ENCODE measurements at places on chromosomes 6 and 20.

- DNase-seq, result no peak
Measured at GRCh38 chr20:40702504-40702903, 13.5 kb upstream of the MAFB start.

- DNase-seq, result no peak
Measured at GRCh38 chr6:139758209-139758611, 383.8 kb upstream of the CITED2 start.

- DNase-seq, result no peak
Measured at GRCh38 chr6:105759946-105760345, 326.2 kb upstream of the PRDM1 start.

DNA sequence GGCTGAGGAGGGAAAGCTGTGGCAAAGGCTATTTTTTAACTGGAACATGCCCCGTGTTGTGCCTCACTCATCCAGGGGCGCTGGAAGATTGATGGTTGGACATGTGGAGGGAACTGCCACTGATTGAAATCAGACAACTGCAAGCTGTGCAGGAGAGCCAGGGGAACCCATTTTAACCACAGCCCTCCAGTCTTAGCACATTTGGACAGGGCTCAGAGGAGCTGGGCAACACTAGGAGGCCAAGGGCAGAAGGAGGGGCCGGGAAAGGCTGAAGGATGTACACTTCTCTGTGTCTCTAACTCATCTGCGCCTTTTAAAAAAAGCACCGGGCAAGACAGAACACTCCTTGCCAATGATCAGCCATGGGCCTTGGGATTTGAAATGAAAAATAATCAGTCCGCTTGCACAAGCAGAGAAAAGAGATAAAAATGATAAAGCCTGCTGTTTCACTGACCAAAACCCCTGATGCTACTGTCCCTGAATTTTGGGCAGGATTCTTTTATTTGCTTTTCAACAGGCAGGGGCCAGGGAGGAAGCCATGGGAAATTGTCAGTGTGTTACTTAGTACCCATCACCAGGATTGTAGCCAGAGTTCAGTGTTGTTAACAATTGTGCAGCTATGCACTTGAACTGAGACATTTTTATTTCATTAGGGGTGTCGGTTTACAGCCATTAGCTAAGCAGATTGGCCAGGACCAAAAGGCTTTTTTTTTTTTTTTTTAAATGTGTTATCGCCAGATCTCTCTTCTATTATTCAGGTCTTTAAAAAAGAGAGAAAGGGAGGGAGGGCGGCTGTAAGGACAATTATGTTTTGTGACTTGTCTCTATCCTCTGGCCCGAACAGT is 109.3 kb upstream of the EYA4 start:
- DNase-seq, result no peak

DNA sequence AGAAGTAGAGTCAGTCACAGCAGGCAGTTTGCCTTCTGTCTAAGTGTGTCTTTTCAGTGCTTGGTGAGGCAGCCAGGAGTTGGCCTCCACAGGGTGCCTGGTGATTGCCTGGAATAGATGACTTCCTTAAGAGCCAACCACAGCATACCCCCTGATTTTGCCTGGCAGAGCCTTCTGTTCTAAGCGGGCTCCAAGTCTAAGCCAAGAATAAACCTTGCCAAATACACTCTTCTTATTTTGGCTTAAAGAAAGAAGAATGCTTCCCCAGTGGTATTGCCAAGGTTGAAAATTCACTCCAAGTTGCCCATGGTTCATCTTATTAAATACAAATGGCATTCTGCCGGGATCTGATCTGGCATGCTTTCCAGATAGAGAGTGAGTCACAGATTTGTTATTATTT is 1424.8 kb upstream of the EYS start:
- DNase-seq, result no peak

- no peak for DNase-seq
Measured at GRCh38 chr6:13420269-13420668, 67.1 kb downstream of the GFOD1 start.

GRCh38 chr6:38021029-38021428 is 201.5 kb downstream of the ZFAND3 start:
- no peak for DNase-seq

DNA sequence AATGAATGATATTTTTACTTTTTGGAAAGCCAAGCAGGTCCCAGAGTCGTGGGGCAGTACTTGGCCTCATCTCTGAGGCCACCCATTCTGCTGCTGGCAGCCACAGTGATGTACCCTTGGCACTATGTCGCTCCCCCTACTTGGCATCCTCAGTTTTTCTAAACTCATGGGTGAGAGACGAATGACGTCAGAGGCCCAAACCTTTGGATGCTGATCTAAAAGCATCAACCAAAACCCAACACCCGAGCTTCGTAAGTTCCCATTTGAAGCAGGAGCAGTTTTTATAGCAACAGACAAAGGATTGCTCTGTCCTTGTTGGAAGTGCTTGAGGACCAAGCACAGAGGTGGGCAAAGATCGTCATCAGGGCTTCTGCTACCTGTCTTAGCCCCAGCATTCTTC is 212.9 kb downstream of the PAX1 start:
- DNase-seq, result no peak

- DNase-seq, result no peak
Measured at GRCh38 chr6:40856271-40856670, 182.8 kb downstream of the UNC5CL start.

DNA sequence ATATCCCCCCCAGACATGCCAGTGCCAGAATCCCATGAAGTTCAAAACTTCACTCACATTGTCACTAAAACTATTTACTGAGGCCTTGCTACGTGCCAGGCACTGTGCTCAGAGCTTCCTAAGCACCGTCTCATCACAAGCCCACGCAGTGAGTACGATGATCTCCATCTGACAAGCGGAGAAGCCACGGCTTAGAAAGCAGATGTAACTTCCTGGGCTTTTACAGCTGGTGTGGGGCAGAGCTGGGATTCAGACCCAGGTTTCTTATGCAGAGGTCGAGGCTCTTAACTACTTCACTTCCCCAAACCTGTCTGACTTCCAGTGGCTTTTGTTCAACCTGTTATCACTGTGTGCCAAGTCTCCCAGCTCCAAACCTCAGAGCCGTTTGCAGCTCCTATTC is 8.3 kb downstream of the MDGA1 start:
- no peak for DNase-seq

- no peak for DNase-seq
Measured at GRCh38 chr6:165698868-165699267, 35.8 kb upstream of the PDE10A start.

- no peak for DNase-seq
Measured at GRCh38 chr6:75224303-75224926, 18.6 kb upstream of the COL12A1 start.

DNA sequence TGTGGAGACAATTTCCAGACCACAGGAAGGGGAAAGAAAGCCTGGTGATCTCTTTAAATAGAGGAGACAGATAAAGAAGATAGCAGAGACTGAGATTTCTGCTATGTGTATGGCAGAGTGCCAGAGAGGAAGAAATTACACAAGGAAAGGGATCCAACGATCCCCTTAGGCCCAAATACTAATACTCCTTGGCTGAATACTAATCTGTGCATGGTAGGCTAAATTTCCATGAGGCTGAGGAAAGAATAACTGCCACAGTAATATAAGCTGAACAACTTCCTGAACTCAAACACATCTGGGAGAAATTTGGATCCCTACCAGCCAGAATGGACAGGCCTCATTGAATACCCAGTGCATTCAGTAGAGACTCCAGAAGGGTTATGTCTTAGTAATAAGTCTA is 83.3 kb upstream of the TNFAIP3 start:
- DNase-seq, result no peak

DNA sequence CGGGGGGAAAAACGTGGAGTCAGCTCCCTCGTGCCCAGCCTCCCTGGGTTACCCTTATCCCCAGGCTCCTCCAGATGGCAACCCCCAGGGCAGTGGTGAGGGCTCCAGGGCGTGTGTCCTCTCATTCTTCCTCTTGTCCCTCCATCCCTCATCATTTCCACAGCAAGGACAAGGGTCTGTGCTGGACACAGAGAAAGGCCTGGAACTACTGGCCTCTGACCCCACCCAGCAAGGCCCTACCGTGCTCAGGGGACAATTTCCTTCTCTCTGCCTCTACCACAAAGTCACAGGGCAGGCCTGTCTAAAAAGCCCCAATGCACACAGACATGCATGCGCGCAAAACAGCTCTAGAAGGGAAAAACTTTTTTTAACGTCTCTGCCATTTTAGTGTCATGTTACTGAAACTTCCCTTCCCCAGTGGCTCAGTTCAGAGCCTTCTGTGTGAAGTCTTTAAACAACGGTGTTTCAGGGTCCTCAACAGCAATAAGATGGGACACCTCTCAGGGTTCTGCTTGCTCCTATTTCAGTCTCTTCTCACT is 1.1 kb upstream of the SLC35B2 start:
- DNase-seq, result no peak

DNA sequence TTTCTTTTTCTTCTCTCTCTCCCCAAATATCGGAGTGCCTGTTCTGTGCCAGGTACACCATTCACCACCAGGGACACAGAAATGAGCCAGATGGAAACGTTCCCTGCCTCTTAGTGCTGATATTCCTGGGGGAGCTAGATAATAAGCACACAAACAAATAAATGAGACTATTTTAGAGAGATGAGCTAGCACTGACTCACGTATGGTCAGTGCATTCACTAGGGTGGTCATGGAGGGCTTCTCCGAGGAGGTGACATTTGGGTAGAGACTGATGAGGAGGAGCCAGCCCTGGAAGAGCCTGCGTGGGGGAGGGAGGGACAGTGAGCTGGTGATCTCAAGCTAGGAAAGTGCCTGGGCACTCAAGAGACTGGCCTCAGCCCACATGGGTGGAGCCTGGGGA is 252.3 kb upstream of the KCNG1 start:
- no peak for DNase-seq

GRCh38 chr6:118912646-118913045 is 18.7 kb downstream of the ASF1A start:
- DNase-seq, result no peak

- no peak for DNase-seq
Measured at GRCh38 chr6:113599444-113599843, 257.7 kb upstream of the MARCKS start.

- no peak for DNase-seq
Measured at GRCh38 chr6:122063761-122064160, 335.7 kb upstream of the HSF2 start.

- DNase-seq, result no peak
Measured at GRCh38 chr6:164827537-164827936, 481.9 kb downstream of the C6orf118 start.
